ENCODE measurements at places on chromosomes 1 and 21.

DNA sequence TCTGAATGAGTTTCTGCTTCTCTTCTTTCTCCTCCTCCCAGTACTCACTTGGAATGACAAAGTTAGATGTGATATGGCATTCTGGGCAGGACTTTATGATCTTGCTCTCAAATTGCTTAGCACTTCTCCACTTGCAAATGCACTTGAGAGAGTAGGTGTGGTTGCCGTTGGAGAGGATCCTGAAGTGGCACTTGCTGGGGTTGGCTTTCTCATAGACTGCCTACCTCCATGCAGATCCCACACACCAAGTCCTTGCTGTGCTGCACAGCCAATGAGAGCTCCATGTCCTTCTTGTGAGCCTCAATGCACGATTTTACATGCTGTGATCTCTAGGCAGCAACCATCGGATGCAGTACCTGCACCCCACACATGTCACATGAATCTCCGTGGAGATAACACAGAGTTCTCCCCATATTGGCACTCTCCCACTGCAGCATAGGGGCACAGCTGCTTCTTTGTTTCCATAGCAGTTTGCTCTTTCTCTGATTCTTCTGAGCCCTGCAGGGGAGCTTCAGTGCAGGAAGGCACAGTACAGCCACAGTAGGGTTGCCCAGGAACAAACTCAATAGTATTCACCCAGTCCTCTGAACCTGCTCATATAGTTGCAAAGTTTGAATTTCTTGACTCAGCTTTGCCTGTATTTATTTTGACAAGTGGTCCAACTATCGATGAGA is 45.2 kb downstream of the ZNF691 start:
- no peak overlapping the region for H3K4me3 ChIP-seq
- H3K36me3 ChIP-seq = no peaks in the 10 kb centered on the region
- H3K27me3 ChIP-seq = peaks cover 18% of the 10 kb centered on the region
- no peaks in the 10 kb centered on the region for H3K4me1 ChIP-seq
- DNase-seq = no peak
- H3K27ac ChIP-seq = no peak overlapping the region

- peaks cover under 1% of the 10 kb centered on the region for H3K27me3 ChIP-seq
- H3K4me1 ChIP-seq = peaks cover 29% of the 10 kb centered on the region
- DNase-seq = no peak
- no peaks in the 10 kb centered on the region for H3K36me3 ChIP-seq
These were observed 46.5 kb downstream of the KCNJ15 start for GRCh38 chr21:38303300-38303699.

DNA sequence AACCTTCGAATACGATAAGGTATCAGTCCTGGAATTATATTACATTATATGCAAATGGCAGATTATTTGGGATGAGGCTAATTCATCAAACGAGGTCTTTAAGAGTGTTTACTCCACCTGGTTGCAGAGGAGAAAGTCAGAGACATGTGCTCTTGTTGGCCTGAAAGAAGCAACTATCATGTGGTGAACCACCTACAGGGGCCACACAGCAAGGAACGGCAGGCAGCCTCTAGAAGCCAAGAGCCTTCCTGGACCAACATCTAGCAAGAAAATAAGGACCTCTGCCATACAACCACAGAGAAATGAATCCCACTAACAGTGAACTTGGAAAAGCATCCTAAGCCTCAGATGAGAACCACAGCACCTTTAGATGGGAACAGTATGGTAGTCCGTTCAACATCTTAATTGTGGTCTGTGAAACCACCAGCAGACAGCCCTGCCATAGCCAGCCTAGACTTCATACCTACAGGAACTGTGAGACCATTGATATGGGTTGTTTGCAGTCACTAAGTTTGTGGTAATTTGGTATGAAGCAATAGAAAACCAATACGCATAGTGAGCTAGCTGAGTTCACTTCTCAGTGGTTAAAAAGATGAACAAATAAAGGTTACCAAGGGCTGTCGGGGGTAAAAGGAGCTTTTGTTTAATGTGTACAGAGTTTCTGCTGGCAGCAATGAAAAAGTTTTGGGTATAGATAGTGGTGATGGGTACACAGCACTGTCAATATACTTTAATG is 345.7 kb upstream of the RUNX1 start:
- no peak for DNase-seq
- peaks cover 20% of the 10 kb centered on the region for H3K4me1 ChIP-seq
- H3K4me3 ChIP-seq = no peak overlapping the region

DNA sequence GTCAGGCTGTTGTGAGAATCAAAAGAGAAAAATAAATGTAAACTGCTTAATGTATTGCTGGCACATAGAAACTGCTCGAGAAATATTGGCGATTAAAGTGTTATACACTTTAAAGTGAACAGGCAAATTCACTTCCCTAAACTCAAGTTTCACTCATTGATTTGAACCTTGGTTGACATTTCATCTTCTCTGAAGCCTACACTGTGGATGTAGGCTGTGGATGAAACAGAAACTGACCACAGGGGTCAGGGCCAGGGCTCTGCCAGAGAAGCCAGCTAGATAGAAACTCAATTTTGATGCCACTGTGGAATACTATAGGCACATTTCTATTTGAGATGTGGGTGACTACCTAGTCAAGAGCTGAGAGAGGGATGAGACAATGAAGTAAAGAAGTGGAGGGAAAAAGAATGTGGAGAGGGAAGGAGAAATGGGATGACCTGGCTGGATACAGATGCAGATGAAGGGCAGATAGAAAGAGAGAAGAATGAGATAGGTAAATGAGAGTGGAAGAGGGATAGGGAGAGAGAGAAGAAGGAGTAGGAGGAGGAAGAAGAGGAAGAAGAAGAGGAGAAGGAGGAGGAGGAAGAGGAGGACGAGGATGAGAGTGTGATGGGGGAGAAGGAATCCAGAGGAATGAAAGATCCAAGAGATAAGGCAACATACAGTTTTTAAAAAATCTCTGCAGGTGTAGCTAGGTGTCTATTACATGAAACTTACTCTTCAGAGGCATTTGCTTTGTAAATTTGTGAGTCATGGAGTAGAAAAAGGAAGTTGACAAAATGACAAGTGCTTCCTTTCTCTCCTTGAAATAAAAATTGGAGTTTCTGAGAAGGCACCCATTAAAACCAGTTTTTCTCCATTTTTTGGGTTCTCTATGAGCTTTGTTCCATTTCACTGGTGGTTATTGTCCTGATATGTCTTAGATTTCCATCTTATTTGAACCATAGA is 17.4 kb upstream of the CD1D start:
- H3K27ac ChIP-seq = no peak overlapping the region
- H3K4me3 ChIP-seq = no peak overlapping the region
- H3K36me3 ChIP-seq = no peaks in the 10 kb centered on the region
- peaks cover 2% of the 10 kb centered on the region for H3K4me1 ChIP-seq
- peaks cover 34% of the 10 kb centered on the region for H3K27me3 ChIP-seq
- no peak for DNase-seq
